Eye (tissue), 1 donor: ENCODE measurements at places on chromosomes 12 and 14.

DNA sequence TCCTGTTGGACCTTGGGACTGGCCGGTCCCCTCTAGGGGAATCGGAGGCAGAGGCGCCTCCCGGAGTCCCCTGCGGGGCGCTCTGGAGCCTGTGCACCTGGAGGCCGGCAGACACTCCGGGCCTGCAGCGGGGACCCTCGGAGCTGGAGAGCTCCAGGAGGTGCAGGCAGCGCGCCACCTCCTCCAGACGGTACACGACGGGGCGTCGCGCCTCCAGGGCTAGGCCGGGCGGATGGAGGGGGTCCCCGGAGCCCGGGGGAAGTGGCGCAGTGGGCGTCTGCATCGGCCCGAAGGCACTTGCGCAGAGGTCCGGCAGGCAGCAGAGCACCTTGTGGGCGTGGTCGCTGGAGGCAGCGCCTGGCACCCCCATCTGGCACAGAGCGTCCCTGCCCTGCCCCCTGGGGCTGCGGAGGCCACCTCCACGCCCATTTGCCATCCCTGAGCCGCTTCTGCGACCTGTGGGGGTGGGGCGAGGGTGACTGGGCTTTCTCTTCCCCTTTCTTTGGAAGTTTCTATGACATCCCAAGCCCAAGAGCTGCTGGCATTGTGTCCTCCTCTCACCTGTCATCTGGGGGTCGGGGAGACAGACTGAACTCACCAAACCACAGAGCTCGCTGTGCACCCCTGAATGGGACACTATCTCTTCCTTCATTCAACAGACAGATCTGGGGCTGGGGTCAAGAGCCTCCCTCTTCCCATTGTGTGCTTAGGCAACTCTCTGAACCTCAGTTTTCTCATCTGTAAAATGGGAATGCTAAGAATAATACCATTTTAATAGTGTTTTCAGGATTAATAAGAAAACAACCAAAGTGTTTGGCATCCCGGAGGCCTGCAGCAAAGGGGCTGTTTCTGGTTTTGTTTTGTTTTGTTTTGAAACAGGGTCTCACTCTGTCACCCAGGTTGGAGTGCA lies 37.5 kb upstream of the CORO1C start:
- DNase-seq: peak; percentile 34

- no peak for DNase-seq
These were observed 66.4 kb upstream of the OTOGL start for GRCh38 chr12:80032946-80033345.

GRCh38 chr14:93228550-93228949 lies 21.5 kb downstream of the UBR7 start:
- DNase-seq: no peak

DNA sequence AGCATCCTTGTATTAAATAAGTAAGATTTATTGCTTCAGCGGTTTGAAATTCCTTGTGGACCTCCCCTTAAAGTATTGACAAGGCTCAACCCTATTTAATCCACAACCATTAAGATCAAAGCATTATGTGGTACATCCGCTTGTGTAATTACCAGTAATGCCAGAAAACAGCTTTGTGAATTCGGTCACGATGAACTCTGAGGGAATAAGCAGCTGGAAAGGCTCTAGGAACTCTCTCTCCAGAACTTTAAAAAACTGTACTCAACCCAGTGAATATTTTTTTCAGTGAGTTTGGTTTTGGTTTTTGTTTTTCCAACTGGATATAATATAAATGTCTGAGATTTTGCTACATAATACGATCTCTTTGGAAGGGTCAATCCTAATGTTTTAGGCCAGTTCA lies 49.3 kb upstream of the DIO2 start:
- peak; percentile 6 for DNase-seq

DNA sequence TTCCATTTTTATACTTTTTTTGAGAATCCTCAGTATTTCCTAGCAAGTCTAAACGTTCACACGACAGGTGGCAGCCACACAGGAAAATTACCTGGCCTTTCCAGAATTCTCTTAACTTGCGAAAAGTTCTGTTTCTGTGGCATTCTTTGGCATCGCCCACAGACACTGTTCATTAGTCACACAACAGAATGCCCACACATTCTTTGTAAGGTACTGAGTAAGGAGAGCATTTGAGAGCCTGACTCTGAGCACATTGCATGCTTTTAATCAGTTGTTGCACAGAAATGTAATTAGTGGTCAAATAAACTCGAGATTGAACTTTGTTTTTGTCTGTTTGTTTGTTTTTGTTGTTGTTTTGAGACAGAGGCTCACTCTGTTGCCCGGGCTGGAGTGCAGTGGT lies 52.4 kb downstream of the LMNTD1 start:
- no peak for DNase-seq

GRCh38 chr12:109461846-109462756 lies 15.0 kb downstream of the KCTD10 start:
- DNase-seq: peak; percentile 75
